ENCODE measurements at places on chromosomes 6 and 20.

DNA sequence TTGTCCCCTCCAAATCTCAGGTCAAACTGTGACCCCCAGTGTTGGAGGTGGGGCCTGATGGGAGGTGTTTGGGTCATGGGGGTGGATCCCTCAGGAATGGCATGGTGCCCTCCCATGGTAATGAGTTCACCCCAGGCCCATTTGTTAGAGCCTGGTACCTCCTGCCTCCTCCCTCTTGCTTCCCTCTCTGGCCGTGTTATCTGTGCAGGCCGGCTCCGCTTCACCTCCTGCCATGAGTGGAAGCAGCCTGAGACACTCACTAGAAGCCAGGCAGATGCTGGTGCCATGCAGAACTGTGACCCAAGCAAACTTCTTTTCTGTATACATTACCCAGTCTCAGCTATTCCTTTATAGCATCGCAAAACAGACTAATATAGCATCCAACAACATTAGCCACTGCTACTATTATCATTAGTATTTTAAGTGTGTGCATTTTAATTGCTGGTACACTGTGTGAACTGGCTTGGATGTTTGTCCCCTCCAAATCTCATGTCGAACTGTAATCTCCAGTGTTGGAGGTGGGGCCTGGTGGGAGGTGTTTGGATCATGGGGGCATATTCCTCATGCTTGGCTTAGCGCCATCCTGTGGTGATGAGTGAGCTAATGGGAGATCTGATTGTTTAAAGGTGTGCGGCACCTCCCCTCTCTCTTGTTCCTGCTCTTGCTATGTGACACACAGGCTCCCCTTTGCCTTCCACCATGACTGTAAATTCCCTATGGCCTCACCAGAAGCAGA lies 12.2 kb upstream of the OSER1 start:
- DNase-seq: no peak

DNA sequence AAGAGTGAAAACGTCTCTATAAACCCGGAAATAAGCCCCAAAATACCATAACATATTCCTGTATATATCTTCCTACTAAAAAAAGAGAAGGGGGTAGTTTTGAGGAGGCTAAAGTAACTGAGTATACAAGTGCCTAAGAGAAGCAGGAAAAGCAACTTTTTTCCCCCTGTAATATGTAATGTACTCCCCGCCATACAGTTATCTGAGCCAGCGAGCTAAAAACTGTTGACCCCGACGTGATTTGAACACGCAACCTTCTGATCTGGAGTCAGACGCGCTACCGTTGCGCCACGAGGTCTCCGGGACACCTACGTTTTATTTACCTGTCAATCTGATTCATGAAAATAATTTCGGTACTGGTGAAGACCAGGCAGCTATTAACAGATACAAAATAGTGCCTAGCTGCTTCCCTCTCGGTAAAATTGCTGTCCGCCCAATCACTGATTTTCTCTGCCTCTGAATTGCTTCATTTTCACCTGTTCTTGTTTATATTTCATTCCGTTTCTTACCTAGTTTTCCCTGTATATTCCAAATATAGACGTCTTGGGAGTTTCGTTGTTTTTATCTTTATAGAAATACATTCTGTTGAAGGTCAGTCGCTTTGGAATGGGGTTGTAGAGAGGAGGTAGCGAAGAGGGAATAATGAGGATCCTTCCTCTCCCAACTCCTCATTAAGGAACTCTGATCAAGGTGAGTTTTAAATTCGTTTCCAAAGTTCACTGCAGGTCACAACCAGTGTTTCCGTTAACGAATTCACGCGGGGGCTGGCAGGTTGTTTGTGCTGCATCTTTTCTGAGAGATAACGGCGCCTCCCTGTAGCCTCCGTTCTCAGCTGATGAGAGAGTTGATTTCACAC lies 33.6 kb upstream of the BTN3A2 start:
- DNase-seq: no peak

DNA sequence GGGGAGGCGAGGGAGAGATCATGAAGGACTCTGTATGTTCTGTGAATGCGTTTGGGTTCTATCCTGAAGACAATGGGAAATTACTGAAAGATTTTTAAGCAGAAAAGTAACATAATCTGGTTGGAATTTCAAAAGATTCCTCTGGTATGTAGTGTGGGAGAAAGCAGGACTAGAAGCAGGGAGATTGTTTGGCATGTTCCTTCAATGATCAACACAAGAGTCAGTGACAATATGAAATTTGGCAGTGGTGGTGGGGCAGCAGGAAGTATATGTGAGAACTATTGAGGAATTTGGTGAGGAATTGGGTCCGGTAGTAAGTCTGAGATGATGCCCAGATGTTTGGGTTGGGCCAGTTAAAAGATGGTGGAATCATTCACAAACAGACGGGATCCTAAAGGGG lies 348.7 kb downstream of the CD83 start:
- DNase-seq: no peak

DNA sequence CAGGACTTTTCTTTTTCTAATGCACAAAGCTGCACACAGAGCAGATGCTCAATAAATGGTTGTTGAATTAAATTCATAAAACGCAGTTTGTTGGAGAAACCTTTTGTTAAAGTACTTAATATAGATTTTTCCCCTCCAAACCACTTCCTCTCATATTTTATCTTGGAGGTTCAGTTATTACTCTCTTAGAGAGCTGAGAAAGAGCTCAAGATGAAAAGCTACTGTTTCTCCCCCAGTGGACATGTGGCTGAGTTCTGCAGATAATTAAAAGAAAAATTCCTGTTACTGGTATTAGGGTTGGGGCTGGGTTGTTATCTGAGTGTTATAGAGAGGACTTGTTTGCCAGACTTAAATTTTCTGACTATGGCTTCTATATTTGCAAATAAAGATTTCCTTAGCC lies 294.0 kb downstream of the TBC1D7 start:
- DNase-seq: no peak

- no peak for DNase-seq
Observed at GRCh38 chr6:15511248-15512125, 151.3 kb downstream of the DTNBP1 start.

DNA sequence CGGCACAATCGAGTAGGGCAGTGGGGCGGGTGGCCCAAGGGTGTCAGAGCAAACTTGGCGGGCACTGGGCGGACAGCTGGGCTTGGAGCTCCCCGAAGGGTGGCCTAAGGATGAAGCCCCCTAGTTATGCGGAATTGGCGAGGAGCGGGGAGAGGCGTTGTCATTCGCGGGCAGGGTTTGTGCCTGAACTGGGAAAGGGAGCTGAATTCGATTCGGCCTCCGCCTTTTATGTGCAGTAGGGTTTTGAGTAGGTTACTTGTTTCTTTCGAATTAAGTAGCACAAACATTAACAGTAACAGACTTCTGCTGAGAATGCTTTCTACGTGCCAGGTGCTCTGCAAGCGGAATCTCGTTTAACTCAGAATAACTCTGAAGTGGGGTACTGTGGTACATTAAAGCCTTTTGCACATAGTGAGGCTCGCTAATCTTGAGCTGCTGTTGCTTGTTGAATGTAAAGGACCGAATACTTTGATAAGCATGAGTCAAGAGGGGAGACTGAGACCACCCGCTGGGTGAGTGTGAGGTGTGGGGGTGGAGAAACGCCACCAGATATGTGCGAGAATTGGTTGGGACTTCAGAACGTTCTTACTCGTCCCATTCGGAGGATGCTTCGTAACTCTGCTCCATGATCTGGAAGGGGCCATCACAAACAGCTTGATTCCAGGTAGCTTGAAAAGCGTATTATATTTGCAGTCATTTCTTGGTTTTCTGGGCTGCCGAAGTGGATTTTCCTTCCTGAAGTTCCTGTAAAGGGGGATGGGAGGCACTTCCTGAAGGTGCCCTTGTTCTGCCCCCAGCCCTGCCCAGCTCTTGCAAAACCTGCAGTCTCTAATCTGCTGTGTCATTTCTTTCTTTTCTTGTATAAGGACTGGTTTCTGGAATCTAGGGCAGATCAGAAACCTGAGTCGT lies 833 bp downstream of the RAB5IF start:
- no peak for DNase-seq

DNA sequence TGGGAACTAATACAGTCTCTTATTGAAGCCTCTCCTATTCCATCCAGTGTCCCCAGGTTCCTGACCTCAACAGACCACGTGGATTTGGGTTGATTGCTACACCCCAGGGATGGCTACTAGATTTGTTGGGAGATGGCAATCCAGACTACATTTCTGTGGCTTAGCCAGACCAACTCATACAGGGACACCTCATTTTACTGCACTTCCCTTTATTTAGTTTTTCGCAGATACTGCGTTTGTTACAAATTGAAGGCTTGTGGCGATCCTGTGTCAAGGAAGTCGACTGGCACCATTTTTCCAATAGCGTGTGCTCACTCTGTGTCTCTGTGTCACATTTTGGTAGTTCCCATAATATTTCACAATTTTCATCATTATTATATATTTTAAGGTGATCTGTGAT lies 10.3 kb upstream of the MTRF1L start:
- DNase-seq: no peak

DNA sequence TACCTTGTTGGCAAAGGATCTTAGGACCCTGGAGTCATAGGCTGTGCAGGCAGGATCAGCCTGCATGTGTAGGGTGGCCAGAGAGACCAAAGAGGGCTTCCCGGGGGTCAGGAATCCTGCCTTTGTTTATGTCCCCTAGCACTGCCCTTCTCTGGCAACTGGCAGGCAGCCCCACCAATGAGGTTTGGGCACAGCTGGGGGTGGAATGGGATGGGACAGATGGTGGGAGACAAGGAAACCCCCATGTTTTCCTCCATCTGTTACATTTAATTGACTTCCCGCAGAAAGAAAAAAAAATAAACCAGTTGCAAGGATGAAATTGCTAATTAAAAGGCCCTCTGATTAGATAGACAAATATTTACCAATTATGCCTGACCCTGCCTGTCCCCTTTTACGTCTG lies 27.6 kb downstream of the CD40 start:
- DNase-seq: no peak

DNA sequence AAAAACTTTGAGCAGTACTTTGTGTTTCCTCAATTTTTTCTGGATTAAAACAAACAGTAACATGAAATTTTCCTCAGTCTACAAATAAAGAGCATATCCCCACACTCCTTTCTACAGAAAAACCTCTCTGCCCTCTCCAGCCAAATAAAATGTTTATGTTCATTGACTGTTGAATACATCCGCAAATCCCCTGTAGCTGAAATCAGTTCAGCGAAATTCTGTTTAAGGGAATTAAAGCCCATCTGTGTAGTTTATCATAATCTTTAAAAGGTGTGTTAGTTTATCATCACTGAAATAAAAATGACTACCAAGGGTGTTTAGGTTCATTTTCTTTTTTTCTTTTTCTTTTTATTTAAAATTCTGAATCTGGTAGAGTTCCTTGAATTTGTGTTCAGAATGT lies 157.8 kb upstream of the RUNX2 start:
- no peak for DNase-seq

DNA sequence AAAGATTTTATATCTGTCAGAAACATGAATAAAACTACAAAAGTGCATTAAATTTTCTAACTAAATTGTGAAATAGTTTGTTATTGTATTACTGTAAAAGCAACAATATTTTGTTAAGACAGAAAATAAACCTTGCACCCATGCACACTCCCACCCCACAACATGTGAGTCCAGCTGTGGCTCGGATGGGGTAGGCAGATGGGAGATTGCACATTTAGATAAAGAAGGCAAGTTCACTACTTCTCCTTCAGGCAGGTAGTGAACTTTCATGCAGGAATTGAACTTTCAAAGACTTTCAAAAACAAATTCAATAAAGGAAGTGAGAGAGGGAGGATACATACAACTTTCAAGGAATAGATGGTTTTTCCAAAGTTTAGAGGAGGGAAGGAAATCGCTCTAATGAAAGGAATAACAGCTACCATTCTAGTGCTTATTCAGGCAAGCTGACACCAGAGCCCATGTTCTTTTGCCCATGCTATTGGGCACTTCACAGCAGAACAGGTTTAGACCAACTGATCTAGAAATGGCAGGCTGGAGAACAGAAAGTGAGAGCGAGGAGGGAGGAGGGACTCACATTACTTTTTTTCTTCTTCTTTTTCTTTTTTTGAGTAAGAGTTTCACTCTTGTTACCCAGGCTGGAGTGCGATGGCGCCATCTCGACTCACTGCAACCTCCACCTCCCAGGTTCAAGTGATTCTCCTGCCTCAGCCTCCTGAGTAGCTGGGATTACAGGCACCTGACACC lies 28.5 kb downstream of the SF3B5 start:
- no peak for DNase-seq

- DNase-seq: no peak
Observed at GRCh38 chr6:107665382-107665781, 158.7 kb downstream of the SCML4 start.

DNA sequence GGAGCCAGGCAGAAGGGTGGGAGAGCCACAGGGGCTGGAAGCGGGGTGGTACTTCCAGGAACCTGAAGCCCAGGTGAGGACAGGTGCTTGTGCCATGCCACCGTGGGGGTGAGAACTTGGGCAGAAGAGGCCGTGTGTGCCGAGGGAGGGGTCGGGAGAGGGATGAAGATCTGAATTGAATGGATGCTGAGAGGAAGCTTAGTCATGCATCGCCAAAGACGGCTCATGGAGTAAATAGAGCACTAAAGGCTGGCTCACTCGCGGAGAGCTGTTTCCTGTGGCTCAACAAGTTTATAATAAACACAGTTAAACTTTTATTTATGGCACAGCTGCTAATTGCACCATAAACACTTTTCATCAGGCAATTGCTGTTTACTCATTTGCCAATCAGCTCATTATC lies 21.7 kb upstream of the MYT1 start:
- DNase-seq: no peak

- no peak for DNase-seq
Observed at GRCh38 chr20:36812594-36813463, 39.3 kb upstream of the DSN1 start.

DNA sequence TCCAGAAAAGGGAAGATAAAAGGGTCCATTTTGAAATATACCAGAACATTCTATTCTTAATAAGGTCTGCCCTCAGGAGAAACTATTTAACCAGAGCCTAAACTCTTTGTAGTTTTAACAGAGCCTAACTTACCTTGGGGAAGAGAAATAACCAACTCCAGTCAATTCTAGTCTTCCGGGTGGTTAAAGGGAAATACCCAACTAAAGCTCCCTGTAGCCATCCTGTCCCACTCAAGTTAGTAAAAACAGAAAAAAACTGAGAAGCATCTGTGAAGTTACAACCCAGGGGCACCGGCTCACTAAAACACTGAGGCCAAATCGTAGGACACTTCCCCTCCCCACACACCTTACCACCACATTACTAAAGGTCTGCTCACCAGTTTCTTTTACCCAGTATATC lies 23.7 kb downstream of the CEP85L start:
- DNase-seq: no peak

GRCh38 chr20:3866464-3866863 lies 19.8 kb downstream of the MAVS start:
- no peak for DNase-seq

Data from frontal cortex (tissue), 4 donors.